ENCODE measurements at places on chromosomes 12 and 14.

GRCh38 chr14:105475269-105476096 is 862 bp downstream of the CRIP2 start:
- peak; percentile 77 for DNase-seq

GRCh38 chr14:99562856-99563748 is 40.9 kb downstream of the CCDC85C start:
- peak; percentile 69 for DNase-seq

DNA sequence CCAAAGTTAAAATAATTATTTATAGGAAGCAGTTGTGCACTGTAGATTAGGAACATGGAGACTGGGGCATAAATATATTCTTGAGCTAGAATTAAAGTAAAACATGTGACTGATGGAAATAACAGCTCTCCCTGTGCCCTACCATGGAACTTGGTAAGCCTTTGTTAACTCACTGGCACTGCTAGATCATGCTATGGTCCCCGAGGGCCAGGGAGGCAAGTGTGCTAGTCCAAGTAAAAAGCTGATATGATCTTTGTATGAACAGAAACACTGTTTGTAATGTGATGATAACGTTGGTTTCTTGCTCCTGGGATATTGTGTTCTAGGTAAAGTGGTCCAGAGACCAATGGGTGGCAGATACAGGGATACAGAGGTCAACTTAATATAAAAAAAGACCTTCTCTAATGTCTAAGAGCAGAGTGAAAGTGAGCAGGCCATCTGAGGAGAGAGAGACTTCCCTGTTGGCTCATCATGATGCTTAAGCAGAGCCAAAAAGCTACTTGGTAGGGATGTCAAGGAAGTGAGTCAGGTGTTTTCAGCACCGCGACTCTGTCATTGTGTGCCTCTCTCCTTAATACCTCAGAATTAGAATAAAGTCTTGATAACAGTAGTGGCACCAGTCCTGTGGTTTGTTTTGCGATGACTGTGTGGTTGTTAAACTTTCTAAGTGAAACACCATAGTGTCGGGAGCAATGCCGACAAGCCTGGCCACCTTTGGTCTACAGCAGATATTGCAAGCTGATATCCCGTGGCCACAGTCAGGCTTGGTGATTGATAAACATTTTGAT is 27.6 kb downstream of the BICD1 start:
- no peak for DNase-seq

DNA sequence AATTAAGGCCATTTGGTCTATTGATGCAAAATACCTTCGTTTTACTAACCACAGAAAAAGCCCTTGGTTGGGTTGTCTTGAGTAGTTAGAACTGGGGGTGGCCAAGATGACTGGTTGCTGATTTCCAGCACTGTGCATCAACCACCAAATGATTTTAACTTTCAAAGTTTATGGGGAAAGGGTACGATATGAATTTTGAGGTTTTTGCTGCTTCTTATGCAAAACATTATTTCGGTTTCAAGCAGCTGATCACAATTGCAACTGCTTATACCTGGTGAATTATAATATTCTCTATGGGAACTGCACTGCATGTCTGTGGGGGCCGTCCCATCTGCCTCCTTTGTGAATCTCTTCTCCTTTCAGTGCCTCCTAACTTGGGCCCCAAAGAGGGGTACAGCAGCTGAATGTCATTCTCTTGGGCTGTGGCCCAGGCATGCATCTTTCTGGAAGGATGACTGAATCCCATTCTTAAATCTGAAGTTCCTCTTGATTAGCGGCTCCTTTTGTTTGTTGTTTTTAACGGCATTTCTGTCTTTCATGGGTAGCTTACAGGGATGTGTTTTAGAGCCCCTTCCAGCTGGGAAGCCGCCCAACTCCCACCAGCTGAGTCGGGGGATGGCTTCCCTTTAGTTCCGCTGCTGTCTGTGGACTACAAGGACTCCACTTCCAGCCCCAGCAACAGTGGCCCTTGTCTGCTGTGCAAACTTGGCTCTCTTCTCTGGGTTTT is 479.8 kb downstream of the ZFP36L1 start:
- no peak for DNase-seq

- no peak for DNase-seq
Measured at GRCh38 chr14:50874757-50875156, 2.9 kb downstream of the ABHD12B start.

- no peak for DNase-seq
Measured at GRCh38 chr14:27881063-27881462, 885.5 kb upstream of the FOXG1 start.

DNA sequence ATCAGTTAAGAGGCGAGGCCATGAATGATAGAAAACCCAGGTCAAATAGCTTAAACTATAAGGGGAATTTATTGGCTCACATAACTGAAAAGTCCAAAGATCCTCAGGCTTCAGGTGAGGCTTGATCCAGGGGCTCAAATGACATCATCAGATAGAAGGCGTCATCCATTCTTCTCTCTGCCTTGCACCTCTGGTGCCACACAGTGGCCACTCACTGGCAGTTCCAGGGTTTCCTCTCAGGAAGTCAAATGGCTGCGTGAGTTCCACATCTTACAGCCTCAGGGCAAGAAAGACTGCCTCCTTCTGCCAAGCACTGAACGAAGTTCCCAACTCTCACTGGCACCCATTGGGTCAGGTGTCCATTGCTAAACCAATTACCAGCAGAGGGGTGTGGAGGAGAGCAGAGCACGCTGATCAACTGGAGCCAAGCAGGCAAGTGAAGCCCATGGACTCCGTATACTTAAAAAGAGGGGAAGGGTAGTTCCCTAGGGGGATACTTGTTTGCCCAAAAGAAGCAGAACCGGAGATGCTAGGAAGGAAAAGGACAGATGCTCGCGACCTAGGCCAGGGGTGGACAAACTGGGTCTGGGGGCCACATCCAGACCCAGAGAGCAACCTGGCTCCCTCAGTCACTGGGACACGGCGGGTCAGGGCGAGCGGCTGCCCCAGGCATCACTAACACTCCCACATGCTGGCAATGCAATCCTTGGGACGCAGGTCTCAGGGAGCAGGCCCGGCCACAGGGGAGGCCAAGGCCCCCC is 69.3 kb downstream of the SERPINA3 start:
- DNase-seq, result no peak

DNA sequence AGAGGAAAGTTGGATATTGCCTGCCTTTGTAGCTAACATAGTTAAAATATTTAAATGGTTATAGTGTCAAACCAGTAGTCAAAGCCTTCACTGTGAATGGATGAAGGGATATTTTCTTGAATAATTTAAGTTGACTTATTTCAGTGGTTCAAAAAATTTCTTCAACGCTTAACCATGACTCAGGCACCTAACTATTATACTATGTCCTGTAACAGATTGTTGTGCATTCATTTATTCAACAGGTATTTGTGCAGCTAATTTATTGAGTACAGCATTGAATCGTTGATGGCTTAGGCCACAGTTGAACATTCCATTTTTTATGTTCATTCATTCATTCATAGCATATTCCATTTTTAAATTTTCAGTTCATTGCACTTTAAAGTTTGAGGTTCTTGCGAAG is 9.2 kb downstream of the HIF1A start:
- no peak for DNase-seq

DNA sequence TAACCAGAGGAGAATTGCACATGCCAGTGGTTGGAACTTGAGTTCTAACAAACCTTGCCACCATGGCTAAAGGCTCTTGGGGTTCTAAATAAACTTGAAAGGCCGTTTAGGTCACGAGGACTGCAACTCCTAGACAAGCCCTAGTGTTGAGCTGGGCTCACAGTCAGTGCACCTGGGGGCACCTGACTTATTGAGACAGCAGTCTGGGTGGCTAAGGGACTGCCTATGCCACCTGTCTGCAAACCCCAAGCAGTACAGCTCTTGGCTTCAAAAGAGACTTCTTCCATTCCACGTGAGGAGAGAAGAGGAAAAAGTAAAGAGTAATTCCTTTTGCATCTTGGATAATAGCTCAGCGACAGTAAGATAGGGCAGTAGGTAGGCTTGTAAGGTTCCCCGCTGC is 765.6 kb upstream of the FOXG1 start:
- no peak for DNase-seq

DNA sequence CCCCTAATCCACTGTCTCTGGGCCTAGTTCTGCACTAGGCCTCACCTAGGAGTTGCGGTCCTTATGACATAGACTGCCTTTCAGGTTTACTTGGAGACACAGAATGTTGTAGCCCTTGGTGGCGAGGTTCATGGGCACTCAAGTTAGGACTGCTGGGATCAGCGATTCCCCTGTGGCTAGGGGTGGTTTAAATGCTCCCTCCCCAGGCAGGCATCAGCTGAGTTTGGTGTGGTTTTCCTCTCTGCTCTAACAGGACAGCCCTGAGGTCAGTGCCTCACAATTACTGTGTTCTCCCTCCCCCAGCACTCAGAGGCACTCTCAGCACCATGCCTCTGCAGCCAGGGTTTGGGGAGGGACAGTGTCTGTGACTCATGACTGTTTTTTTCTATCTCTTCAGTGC is 22.2 kb upstream of the RDH16 start:
- no peak for DNase-seq

GRCh38 chr14:33455654-33456345 is 495.1 kb downstream of the EGLN3 start:
- no peak for DNase-seq

GRCh38 chr12:1935700-1936378 is 17.4 kb upstream of the CACNA2D4 start:
- DNase-seq, result no peak

- DNase-seq, result no peak
Measured at GRCh38 chr12:53201639-53202038, 5.4 kb downstream of the ITGB7 start.

GRCh38 chr14:52783206-52783605 is 8.2 kb downstream of the GNPNAT1 start:
- DNase-seq, result no peak

GRCh38 chr12:76719171-76720041 is 44.5 kb upstream of the ZDHHC17 start:
- no peak for DNase-seq

GRCh38 chr12:68813242-68813593 is 5.2 kb downstream of the MDM2 start:
- DNase-seq, result no peak

DNA sequence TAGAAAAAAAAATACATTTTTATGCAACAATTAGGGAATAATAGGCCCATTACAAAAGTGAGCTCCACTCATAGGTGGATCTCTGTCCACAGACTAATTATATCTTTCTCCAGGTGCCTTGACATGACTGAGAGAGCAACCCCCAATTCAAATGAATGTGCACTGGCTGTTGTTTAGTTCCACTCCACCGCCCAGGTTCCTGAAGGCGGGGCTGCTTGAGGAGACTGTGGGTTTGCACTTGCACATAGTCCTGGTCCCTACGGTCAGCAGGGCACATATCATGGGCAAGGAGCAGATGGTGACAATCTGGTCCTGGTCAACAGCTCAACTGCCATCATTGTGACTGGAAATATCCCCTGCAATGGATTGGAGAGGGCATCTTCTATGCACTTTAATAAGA is 195.6 kb upstream of the PWP1 start:
- DNase-seq, result no peak

DNA sequence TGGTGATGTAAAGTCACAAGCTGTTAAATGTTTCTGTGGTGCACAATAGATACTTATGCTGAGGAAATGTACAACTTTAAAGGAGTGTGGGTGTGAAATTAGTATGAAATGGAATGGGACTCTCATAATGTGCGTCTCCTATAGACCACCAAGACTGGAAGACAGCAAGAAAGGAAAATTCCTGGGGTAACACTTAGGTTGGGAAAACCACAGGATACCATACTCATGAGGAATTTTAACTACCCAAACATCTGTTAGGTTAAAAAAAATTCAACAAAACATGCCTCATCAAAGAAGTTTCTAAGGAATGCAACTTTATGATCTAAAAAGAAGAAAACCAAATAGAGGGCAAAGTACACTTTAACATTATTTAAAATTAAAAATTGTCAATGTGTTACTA is 113.7 kb upstream of the MYF6 start:
- no peak for DNase-seq

GRCh38 chr12:97026901-97027300 is 119.8 kb downstream of the NEDD1 start:
- no peak for DNase-seq
